ENCODE measurements at places on chromosomes 3 and 15.

DNA sequence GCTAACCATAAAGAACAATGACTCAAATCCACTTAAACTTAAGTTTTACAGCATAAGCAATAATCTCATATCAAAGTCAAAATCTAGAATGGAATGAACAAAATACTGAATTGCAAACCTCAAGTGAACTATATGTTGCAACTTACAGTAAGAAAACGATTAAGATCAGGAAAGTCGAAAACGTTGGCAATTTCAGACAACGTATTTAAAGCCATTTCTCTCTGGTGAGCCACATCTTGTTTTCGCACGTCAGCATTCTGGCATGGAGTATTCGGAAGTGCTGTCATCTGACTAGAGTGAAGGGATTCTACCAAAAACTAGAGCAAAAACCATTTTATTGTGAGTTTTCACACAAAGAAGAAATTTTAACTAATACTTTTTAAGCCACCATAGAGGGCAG is 28.5 kb downstream of the ATR start:
- DNase-seq = no peak

DNA sequence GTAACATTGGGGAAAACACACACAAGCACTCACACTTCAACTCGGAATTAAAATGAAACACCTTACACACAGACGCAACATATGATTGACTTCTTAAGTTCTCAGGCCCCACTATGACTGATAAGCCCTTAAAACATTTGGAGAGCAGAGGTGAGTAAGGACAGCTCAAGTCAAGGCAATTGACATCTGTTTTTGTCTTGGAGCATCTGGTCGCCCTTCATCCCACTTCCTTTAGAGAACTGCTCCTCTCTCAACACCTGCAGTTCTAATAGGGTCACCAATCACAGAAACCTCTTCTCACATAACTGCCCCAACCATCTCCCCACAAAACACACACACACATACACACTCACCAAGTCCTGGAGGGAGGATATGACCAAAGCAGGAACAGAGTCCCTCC is 43.4 kb downstream of the ERC2 start:
- no peak for DNase-seq

DNA sequence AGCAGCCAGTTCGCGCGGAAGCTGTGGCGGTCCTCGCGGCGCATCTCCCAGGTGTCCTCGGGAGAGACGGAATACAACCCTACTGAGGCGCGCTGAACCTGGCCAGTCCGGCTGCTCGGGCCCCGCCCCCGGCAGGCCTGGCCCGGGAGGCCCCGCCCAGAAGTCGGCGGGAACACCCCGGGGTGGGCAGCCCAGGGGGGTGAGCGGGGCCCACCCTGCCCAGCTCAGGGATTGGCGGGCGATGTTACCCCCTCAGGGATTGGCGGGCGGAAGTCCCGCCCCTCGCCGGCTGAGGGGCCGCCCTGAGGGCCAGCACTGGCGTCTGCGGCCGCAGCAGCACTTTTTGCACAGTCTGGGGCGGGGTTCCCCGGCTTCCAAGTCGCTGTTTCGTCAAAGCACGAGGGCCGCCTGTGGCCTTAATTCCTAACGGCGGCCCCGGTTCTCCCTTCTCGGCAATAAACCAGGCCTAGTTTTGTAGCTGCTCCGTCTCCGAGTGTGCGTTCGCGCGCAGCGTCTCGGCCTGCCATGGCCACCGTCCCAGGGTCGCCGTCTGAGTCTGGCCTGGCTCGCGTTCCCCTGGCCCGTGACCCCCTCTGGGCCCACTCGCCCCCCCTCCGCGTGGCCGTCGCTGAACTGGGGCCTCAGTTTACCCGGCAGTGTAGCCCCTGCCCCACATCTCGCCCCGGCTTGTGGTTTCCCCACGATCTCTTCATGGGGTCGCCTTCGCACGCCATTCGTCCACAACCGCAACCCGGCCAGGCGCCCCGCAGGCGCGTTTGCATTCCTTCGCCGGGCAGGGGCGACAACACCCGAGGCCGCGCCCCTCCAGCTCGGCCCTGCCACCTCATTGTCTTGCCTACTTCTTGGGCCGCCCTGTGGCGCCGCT is 30.0 kb downstream of the NBEAL2 start:
- no peak for DNase-seq

- DNase-seq = peak; percentile 52
Measured at GRCh38 chr3:50610181-50610971, 1.2 kb downstream of the CISH start.

- DNase-seq = no peak
Measured at GRCh38 chr15:68411343-68411675, 20.7 kb downstream of the ITGA11 start.

DNA sequence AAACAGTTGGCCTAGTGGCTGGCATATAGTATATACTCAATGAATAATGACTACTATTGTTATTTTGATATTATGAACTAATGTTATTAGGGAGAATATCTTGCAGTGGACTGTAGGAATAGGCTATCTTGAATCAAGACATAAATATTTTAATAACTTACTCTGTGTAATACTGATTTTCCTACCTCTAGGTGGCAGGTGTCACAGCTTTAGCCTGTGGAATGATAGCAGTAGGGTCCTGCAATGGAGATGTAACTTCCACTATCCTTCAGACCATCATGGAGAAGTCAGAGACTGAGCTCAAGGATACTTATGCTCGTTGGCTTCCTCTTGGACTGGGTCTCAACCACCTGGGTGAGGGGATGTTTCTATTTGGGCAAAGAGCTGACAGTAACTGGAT is 6.5 kb downstream of the PSMD2 start:
- DNase-seq = peak; percentile 21

DNA sequence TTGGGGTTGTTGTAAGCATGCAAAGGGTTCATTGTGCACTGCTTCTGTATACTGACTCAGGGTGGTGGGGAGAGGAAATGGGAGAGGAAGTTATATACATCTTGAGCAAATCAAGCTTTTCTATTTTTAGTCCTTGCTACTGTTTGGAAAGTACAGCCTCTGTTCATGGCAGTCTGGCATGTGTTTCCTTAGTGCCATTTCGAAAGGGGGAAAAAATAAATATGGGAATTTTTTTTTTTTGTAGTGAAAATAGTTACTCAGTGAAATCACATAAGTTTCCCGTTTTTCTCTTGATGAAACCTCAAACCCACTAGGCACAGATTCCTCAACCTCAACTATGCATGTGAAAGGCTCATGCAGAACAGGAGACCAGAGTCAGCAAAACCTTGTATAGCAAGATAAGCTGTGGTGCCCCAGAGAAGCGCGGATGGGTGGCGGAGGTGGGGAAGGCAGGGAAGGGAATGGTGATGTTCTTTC is 353.3 kb downstream of the LPP start:
- DNase-seq = peak; percentile 72

DNA sequence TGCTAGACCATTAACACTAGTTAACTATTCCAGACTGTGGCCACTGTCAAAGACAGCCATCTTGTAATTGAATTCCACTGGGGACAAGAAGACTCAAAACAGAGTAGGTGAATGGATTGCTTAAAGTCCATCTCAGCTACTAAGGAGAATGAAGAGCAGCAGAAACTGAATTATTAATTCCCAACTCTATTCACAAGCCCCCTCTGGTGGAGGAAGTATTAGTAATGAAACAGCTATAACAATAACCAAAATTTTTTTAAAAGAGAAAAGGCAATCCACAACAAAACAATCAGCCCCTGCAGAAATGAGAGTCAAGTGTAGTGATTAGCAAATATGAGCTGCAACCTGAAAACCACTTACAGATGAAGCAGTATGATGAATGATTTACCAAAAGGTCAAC is 302.8 kb downstream of the FHIT start:
- DNase-seq = no peak

GRCh38 chr3:187726564-187726963 is 18.7 kb downstream of the BCL6 start:
- DNase-seq = no peak

DNA sequence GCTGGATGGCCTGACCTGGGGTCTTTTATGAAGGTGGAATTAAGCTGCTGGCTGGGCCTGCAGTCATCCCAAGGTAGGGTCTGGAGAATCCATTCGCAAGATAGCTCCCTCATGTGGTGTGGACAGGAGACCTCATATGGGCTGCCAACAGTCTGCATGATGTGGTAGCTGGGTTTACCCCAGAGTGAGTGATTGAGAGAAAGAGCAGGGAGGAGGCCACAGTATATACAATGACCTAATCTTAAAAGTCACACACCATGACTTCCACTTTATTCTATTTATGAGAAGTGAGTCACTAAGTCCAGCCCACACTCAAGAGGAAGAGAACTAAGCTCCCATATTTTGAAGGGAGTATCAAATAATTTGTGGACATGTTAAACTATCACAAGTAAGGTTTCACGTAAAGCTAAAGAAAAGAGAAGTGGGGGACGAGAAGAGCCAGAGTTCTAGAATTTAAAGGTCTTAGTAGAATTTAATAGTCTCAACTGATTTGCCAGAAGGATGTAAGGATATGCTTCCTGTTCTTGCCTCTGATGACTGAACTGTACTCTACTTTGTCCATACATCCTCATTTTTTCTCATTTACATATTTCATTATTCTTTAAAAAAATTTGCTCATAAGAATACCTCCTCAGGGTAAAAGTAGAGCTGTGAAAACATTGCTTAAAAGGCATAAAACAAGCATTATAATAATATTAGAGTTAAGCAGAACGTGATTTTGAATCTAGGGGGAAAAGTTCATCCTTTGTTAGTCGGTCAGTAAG is 184.4 kb downstream of the PEX5L start:
- peak; percentile 26 for DNase-seq

- DNase-seq = no peak
Measured at GRCh38 chr3:16449369-16449768, 64.1 kb downstream of the RFTN1 start.

GRCh38 chr3:19931180-19931692 is 2.8 kb downstream of the EFHB start:
- peak; percentile 92 for DNase-seq

DNA sequence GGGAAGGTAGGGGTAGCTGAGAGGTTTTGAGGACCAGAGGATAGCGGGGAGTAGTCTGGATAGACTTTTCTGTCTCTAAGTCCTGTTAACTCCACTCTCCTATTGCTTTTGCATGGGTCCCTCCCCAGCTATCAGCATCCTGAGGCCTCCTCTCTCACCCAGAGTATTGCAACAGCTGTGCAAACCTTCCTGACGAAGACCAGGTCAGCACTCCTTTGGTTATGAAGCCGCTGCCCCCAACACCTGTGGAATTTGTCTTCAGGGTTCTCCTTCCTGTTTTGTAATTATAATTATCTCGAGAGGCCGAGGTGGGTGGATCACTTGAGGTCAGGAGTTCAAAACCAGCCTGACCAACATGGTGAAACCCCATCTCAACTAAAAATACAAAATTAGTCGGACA is 24.8 kb downstream of the TYRO3 start:
- no peak for DNase-seq

DNA sequence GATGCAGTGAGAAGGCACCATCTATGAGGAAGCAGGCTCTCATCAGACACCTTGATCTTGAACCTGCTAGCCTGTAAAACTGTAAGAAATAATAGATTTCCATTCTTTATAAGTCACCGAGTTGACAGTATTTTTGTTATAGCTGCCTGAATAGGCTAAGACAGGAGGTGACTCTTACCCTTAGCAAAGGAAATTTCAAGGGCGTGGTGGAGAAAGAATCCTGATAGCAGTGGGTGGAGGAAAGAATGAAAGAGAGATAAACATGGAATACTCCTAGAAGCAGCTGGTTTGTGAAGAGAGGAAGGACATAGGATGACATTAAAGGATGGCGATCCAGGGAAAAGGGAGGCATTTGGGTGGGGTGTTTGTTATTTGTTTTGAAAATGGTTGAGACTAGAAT is 41.4 kb downstream of the SIDT1 start:
- DNase-seq = no peak

GRCh38 chr3:134323966-134324962 is 50.0 kb downstream of the AMOTL2 start:
- DNase-seq = no peak

DNA sequence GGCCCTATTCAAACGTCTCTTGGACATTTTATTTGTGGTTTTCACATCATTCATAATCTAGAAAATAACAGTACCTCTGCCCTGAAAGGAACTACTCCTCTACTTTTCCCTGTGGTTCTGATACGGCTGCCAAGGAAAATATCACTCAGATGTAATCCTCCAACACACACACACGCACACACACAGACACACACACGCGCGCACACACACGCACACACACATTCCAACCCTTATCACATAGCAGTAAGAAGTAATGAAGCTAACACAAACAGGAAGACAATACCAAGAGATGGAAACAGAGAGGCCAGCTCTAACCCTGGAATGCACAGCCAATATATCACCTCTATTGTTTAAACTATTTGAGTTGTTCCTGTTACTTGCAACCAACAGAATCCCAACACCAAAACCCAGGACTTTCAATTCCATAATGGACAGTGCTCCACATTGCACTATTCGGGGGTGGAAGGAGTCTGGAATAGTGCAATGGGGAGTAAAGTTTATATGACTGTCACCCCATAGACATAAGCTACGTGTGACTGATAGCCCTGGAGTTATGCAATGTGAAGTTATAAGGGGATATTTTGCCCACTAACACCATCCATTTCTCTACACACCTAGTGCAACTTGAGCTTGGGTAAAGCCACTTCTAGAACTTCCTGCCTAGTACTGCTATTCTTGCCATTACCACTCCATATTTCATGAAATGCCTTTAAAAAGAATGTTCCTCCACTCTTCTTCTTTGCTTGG is 71.3 kb upstream of the FNDC3B start:
- no peak for DNase-seq

GRCh38 chr3:15477951-15478639 is 43.4 kb downstream of the COLQ start:
- DNase-seq = no peak

DNA sequence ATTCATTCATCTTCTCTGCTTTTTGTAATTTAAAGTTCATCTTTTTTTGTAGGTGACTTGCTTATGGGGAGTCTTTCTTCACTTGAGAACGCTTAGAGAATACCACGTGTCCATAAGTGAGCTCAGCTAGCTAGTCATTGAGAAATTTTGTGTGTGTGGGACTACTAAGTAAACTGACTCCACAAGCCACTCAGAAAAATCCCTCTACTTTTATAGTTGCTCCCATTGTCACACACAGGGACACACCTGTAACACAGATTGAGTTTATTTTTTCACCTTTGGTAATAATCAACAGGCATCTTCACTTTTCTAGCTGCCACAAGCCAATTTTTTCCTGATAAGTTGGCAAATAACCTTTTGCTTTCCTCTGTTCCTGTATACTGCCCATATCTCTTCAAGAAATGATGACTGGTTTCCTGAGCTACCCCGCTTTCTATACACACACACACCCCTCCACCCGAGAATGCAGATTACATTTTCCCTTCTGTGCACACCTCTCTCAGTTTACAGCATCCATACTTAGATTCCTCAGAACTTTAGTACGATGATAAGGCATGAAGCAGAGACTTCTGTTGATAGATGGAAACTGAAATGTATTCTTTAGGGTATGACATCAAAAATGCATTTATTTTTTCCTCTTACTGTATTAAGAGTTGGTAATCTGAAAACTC is 4.6 kb downstream of the TSC22D2 start:
- peak; percentile 55 for DNase-seq

GRCh38 chr15:41792000-41792637 is 17.8 kb downstream of the MAPKBP1 start:
- no peak for DNase-seq

DNA sequence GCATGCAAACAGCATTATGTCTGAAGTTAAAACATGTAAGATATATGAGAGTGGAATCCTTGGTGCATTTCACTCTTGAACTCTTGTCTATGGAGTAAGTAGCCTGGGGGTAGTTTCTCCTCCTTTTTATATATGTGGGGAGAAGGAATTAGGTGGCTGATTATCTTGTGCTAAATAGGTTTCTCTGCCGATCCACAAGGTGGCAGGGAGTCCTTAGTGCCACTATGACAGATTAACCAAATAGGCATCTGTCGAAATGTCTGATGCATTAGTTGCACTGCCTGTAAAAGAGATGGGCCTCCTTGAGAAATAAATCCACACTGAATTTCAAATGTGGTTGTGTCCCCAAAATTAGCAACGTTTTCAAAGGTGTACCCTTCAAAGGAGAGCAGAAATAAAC is 170.1 kb downstream of the CNTN4 start:
- no peak for DNase-seq

All from KBM-7 (cell line).